ENCODE measurements at places on chromosomes 6 and 20.

GRCh38 chr6:9924971-9925370 lies 489.9 kb downstream of the TFAP2A start:
- no peak for DNase-seq

GRCh38 chr6:144013486-144013909 lies 5.4 kb upstream of the PLAGL1 start:
- DNase-seq: peak; percentile 42

DNA sequence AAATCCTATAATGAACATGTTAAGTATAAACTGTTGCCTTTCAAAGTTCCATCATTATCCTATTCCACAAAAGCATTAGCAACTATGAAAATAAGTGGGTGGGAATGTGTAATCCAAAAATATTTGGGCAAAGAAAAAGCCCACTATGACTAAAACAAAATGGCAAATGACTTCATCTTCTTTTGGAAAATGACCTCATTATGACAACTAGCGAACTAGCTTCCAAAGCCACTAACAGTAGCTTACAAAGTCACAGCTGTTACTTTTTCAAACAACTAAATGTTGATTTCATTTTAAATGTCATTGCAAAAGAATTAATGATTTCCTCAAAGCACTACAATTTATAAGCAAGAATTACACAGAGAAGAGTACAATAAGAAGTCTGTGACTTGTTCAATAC lies 49.8 kb upstream of the RUNX2 start:
- no peak for DNase-seq

DNA sequence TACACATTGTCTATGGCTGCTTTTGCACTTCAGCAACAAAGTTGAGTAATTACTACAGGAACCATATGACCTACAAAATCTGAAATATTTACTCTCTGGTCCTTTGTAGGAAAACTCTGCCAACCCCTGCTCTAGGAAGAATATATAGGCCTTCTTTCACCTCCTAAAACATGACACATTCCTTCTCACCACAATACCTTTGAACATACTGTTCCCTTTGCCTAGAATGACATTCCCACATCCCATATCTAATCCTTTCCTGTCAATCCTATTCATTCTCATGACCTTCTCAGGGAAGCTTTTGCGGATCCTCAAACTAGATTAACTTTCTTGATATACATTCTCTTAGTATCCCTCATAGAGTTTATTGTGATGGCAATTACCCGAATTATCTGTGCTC lies 18.0 kb upstream of the NCOA6 start:
- no peak for DNase-seq

DNA sequence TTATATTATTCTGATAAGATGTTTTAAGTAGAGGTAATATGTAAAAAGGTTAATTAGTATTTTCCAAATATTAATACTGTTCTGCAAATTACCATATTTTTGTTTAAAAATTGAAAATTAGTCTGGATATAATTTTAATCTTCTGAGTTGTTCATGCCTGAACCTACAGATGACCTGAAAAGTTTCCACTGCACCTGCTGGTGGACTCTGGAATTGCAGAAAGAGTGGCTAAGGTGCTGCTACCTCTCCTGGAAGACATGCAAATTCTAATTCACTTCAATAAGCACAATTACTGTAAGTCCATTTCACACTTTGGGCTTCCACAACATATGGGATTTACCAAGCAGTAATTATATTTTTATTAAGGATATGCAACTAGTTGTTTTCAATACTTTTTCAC lies 77.7 kb upstream of the OLIG3 start:
- peak; percentile 33 for DNase-seq

GRCh38 chr6:84764332-84765049 lies at the start of gene TBX18:
TSS of gene TBX18 (minus strand) at chr6:84764598. CDS start at chr6:84764181, 417 bp downstream.
- no peak for DNase-seq

DNA sequence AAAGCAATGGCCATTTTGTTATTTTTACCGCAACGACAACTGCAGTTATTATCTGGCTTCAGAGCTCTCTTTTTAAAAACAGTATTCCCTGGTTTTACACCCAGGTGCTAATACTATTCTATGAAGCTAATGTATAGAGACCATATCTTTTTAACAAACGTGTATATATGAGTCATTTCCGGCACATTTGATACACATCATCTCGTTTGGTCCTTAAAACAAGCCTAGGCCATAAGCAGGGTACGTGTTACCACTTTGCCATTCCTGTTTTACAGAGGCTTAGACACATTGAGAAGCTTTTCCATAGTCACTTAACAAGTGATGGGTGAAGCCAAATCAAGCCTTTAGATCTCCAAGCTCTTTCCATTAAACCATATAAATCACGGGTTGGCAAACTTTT lies 5.5 kb downstream of the TRAF3IP2 start:
- DNase-seq: no peak

DNA sequence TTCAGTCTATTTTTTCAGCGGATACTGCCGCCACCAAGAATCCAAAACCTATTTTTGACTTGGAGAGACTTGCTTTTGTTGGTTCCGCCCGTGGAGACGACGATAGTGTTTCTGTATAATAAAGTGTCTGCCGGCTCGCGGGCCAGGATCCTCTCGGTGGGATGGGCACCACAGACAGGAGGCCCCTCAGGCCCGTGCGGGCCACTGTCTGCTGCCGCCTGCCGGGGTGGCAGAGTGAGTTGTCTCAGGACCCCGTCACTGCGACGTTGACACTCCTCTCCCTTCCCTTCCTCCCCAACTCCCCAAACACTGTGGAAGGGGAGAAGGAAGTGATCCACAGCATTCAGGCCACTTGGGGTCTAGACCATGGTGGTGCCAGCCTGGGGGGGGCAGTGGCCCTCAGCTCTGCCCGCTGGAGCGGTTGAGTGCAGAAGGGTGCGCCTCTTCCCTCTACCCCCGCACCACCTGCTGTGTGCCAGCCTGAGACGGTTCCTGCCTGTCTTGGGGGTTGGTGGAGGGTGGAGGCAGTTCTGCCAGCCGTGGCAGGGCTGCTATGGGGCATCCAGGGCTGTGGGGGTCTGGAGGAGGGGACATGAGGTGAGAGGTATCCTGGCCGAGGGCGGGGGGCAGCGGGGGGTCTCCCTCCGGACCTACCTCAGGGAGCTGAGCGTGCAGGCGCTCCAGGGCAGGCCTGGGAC lies 17.5 kb downstream of the RBM38 start:
- no peak for DNase-seq

DNA sequence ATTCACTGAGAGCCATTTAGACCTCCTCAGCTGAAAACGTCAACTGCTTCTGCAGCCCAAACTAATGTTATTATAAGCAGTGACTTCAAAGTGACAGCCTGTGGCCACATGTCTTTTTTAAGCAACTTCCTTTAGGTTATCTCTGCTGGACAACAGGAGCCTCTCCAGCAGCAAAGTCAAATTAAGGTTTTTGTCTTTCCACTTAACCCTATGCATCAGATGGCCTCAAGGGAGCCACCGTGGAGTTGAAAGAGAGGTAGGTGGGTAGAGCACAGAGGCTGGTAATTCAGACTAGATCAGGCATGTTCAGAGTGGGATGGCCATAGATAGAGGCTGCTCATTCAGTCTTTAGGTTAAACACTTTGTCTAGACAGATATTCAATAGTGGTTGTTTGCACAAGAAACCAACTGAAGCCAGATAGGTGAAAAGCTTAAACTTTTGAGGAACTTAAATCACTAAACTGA lies 300.6 kb upstream of the ECI2 start:
- no peak for DNase-seq

GRCh38 chr20:13268953-13269352 lies 47.9 kb downstream of the ISM1 start:
- DNase-seq: no peak

DNA sequence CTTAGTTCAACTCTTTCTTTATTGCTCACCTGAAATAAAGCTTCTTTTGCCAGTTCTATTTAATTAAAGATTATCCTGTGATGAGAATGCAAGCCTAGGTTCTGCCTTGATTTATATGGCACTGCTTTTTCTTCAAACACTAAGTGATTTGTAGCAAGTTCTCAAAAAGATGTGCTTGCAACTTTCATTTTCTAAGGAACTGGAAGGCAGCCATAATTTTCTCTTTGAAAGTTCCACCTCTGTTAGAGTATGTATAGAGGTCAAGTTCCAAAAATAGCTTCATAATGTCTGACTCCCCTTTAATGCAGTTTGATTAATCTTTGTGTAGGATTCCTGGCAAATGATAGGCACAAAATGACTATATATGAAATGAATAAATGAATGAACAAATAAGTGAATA lies 528.3 kb upstream of the FLRT3 start:
- no peak for DNase-seq
